GM03348 (cell line): ENCODE measurements at places on chromosomes 16 and 17.

DNA sequence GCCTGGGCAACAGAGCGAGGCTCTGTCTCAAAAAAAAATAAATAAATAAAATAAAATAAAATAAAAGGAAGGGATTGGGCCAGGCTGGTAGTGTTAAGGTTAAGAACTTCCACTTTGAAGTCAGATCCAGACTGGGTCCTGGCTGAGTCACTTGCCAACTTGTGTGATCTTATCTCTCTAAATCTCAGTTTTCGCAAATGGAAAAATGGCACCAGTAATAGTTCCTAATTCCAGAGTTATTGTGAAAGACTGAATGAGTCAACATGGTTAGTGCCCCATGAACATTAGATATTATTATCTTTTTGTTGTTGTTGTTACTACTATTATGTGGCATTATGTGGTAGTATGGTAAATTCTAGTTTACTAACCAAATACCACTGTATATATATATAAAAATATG is 188.0 kb upstream of the AXIN2 start:
- DNase-seq = peak; percentile 10

- DNase-seq = no peak
Observed at GRCh38 chr17:17983376-17983775, 10.7 kb downstream of the DRC3 start.

DNA sequence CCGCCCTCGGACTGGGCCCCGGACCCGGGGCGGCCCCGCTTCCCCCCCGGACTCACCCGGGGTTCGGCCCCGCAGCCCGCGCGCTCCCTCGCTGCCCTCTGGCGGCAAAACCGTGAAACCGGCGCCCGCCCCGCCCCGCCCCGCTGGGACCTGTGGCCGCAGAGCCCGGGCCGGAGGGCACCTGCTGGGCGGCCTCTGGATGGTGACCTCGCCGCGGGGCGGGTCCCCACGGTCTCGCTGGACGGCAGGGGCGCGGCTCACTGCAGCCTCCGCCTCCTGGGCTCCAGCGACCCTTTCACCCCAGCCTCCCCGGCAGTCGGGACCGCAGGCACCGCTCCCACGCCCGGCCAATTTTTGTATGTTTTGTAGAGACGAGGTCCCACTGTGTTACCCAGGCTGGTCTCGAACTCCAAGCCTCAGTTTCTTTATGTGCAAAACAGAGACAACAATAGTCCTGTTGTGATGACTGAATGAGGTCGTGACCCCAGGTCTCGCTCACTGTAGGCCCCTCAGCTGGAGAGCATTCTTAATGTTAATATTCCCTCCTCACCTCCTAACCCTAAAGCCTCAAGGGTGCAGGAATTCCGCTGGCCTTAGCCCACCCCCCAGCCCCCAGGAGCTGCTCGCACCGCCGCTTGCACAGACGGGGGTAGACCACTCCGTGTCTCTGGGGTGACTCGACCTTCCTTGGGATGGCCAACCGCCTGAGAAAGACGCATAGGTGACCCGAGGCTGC is 33.7 kb upstream of the RPH3AL start:
- peak; percentile 96 for DNase-seq

DNA sequence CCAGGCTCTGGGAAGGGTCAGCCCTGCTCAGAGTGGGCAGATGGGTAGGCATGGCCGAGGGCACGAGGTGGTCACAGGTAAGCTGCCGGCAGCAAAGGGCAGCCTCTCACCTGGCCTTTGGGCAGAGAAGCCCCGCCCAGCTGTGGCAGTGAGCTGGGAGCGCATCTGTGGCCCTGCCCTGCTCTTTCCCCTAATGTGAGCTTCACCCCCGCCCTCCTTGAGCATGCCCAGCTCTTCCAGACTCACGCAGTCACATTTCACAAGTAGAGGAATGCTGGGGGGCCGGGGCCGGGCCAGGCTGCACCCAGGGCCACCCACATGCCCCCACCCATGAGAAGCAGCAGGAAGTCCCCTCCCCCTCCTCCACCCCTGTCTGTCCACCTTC is 40.7 kb upstream of the SLC38A10 start:
- DNase-seq = no peak

DNA sequence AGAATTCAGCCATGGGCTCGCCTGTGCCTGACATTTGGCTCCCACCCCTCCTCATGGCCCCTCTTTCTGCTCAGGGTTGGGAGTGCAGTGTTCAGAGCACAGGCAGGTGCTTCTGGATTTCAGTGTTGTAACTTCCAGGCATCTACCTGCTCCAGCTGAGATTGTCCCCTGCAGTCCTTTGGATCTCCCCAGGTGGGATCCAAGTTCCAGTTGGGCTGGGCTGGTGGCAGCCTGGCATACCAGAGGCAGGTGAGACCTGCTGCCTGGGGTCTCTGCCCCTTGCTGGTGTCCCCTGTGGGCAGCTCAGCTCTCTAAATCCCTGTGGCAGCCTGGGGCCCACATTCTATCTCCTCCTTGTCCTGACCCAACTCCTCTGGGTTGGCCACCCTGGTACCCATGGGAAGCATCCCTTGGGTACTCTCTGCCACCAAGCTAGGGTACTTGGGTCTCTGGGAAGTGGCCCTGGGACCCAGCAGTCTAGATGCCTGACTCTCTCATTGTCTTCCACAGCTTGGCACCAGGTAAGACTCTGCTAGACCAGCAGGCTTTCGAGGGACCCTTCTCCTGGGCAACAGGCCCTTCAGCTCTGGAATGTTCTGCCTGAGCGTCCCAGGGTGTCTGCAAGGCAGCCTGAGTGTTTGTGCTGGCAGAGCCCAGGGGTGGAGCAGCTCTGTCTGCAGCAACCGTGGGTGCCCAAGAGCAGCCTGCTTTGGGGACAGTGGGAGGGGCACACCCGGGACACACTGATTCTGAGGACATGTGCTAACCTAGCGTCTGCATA is 42.5 kb downstream of the DNAH17 start:
- DNase-seq = no peak

DNA sequence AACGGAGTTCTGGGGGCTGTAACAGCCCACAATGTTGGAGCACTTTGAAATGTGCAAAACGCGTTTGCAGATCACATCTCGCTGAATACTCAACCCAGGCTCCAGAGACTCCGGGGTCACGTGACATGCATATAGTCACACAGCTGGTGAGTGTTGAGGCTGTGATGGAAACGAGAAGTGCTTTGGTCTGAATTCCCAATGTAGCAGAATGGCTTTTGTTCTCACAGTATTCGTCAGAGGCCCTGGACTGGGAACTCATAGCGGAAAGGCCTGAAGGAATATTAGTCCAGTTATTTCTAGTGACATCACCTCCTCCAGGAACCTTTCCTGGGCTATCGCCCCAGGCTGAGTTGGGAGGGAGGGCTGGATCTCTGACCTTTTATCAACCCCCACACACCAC is 95.8 kb upstream of the CRHR1 start:
- no peak for DNase-seq

DNA sequence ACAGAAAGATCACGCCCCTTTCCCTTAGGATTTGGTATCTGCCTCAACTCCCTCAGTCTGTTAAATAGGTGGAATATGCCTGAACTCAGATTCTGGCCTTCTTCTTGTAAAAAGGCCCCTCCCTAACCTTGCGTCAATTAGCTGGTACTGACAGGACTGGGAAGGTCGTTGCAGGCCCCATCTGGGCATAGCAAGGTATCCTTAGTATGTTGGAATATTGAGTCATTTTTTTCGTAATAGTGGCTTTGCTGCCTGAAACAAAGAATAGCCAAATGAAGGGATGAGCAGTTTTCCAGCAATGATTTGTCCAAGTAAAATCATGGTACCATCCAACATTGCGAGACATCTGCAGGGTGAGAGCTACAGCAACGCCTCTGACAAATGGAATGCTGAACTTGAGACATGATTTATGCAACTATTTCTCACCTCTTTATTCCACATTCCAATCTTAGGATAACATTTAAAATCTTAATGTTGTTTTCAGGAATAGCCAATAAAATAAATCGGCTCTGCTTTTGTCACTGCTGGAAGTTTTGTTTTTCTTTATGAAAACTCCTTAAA is 39.3 kb upstream of the BRD7 start:
- DNase-seq = no peak

GRCh38 chr17:57480438-57481196 is 224.3 kb downstream of the MSI2 start:
- peak; percentile 32 for DNase-seq

GRCh38 chr16:26212599-26212998 is 520.8 kb downstream of the HS3ST4 start:
- no peak for DNase-seq

DNA sequence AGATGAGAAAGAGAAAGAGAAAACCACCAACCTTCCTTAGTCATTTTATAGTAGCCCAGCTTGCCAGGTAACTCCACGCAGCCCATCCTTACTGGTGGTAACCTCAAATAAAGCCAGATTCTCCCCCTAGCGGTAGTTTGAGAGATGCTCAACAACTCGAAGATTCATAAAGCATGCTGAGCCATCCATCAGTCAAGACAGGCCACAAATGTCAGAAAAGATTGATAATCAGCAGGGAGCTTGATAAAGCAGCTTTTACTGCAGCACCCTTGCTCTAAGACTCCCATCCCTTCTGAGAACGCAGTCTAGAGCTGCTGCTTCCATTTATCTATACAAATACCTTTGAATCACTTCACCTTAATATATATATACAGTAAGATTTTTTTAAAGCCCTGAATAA is 451.5 kb upstream of the HSBP1 start:
- DNase-seq = peak; percentile 58

DNA sequence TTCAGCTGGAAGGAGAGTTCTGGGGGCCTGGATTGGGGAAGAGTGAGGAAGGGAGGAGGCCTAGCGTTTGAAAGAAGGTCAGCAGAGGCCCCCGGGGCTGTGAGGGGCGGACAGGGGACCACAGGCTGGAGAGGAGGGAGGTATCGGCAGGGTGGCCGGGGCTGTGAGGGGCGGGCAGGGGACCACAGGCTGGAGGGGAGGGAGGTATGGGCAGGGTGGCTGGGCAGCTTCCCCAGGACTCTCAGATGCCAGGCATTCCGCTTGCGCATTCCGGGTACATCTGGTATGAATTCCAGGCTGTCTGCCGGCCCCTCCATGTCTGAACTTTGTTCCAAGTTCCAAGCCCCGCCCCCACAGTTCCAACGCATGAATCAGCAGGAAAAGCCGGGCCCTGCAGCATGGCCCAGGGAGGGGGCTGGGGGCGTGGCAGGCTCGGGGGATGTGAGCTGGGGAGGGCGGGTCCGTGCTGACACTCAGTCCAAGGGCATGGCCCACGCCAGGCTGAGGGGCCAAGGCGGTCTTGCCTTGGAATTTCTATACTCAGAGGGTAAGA is 4.3 kb upstream of the TLCD2 start:
- DNase-seq = peak; percentile 96

- peak; percentile 74 for DNase-seq
Observed at GRCh38 chr17:8226536-8227237, 16.3 kb upstream of the AURKB start.

DNA sequence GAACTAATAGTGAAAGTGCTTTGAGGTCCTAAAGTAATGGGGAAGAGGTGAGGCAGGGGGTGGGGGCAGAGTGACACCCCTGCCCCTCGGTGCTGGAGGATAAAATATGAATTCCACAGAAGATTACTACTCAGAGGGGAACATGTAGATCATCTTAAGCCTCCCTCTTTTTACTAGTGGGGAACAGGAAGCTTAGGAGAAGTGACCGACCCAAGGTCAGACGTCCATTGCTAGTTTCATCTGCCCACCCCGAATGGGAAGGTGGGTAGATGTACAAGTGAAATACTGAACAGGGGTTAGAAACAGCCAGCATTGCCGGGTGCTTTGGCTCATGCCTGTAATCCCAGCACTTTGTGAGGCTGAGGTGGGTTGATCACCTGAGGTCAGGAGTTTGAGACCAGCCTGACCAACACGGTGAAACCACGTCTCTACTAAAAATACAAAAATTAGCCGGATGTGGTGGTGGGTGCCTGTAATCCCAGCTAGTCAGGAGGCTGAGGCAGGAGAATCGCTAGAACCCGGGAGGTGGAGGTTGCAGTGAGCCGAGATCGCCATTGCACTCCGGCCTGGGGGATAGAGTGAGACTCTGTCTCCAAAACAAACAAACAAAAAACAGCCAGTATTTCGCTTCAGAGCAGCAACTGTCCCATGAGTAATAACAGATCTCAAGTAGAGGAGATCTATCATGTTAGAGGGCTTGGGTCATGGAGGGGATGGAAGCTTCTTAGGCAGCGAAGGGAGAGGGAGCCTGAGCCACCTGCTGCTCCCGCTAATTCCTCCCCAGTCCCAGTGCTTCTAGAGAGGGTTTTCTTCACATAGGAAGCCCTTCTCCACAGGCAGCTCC is 1.2 kb upstream of the NR1D1 start:
- DNase-seq = no peak

- DNase-seq = peak; percentile 89
Observed at GRCh38 chr16:81567987-81568748, 123.6 kb downstream of the CMIP start.

DNA sequence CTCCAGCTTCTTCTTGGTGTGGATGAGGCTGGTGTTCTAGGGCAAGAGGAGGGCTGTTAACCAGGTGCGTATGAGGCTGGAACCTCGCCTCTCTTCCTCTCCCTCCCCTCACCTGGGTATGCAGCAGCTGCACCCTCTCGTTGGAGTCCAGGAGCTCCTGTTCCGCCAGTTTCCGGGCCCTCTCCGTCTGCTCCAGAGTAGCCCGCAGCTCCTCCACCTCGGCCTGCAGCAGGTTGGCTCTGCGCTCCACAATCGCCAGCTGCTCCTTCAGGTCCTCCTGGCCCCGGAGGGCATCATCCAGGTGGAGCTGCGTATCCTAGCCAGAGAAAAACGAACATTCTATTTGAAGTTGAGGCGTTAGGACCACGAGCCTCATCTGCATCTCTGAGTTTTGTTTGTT is 25.4 kb downstream of the MYH3 start:
- DNase-seq = no peak

GRCh38 chr17:40355123-40355803 is 9.3 kb downstream of the GJD3 start:
- peak; percentile 89 for DNase-seq

DNA sequence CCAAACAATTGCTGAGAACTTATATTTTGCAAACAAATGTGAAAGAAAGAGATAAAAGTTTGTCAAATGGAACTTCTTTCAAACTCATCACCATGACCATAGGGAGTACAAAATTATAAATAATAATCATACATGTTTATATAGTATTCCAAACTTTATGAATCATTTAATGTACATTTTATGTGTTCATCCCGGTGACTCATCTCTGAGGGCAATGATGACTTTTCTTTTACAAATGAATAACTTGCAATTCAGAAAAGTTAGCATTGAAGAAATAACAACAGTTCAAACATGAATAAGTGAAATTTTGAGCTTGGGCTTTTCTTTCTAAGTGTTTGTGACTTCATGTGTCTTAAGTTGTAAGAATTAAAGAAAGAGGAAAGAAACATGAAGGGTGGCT is 66.3 kb upstream of the CDH8 start:
- DNase-seq = no peak
